ENCODE measurements at places on chromosomes 6 and 20. TPM values are rescaled to one million over a fixed set of nuclear protein-coding genes. Genes with fewer than 3 reads are reported as not detected.

DNA sequence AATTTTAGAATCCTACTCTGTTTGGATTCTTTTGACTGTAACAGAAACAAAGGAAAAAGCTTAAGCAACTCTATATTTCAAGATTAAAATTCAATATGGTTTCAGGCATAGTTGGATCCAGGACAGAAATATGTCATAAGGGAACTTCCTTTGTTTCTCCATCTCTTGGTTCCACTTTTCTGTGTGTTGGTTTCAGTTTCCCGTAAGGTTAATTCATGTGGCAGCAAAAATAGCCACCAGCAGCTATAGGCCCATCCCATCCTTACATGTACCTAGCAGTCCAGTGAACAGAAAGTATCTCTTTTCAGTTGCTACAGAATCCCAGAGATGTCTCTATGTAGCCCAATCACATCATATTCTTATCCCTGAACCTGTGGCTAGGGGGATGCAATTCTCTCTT is 8.8 kb upstream of the FAM8A1 start:
- H3K27me3 ChIP-seq = no peaks in the 10 kb centered on the region
- DNase-seq = peak; percentile 43
- H3K4me3 ChIP-seq = no peak overlapping the region

DNA sequence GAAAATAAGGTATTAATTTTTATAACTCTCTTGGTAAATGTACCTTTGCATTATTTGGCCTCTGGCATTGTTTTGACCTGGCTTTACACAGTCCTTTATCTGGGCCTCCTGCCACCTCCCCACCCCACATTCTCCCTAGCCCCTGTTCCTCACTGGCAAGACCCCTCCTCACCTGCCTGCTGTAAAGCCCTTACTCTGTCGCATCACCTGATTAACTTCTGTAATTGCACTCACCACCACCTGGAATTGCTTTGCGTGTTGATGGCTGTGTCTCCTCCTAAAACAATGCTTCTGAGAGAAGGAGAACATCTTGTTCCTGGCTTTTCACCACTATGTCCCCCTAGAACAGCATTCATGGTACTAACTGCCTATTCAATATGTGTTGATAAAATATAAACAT is 24.8 kb downstream of the SNX9 start:
- no peak overlapping the region for H3K4me3 ChIP-seq
- no peak overlapping the region for H3K27ac ChIP-seq
- no peaks in the 10 kb centered on the region for H3K27me3 ChIP-seq
- no peaks in the 10 kb centered on the region for H3K36me3 ChIP-seq

GRCh38 chr20:59823030-59823423 is 110.4 kb downstream of the SYCP2 start:
- H3K4me1 ChIP-seq = no peaks in the 10 kb centered on the region
- no peak overlapping the region for H3K27ac ChIP-seq
- H3K36me3 ChIP-seq = no peaks in the 10 kb centered on the region
- H3K27me3 ChIP-seq = peaks cover 6% of the 10 kb centered on the region

- no peaks in the 10 kb centered on the region for H3K27me3 ChIP-seq
- H3K36me3 ChIP-seq = peaks cover 6% of the 10 kb centered on the region
- DNase-seq = no peak
- H3K4me3 ChIP-seq = no peak overlapping the region
- peaks cover 5% of the 10 kb centered on the region for H3K4me1 ChIP-seq
Measured at GRCh38 chr6:34276881-34277762, 28.3 kb upstream of the SMIM29 start.

GRCh38 chr6:150978624-150979023 is 113.1 kb downstream of the MTHFD1L start:
- no peaks in the 10 kb centered on the region for H3K36me3 ChIP-seq
- no peaks in the 10 kb centered on the region for H3K4me1 ChIP-seq
- H3K27me3 ChIP-seq = no peaks in the 10 kb centered on the region
- H3K4me3 ChIP-seq = no peak overlapping the region

- H3K27me3 ChIP-seq = no peaks in the 10 kb centered on the region
- no peaks in the 10 kb centered on the region for H3K4me1 ChIP-seq
- no peak overlapping the region for H3K4me3 ChIP-seq
- no peak overlapping the region for H3K27ac ChIP-seq
- DNase-seq = no peak
- H3K36me3 ChIP-seq = no peaks in the 10 kb centered on the region
Measured at GRCh38 chr6:140817176-140817575, 1315.5 kb upstream of the GJE1 start.

DNA sequence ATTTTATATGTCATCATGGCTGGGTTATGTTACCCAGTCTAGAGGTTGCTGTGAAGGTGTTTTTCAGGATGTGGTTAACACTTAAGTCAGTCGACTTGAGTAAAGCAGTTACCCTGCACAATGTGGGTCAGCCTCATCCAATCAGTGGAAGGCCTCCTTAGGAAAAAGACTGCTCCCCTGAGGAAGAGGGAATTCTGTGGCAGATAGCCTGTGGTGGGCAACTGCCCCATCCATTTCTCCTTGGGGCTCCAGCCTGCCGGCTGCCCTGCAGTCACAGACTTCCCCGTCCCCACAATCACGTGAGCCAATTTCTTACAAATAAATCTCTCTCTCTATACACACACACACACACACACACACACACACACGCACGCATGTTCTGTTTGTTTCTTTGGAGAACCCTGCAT is 34.5 kb upstream of the MPC1 start:
- H3K36me3 ChIP-seq = no peaks in the 10 kb centered on the region
- peak overlapping the region; percentile 52 for H3K27ac ChIP-seq
- H3K27me3 ChIP-seq = no peaks in the 10 kb centered on the region
- H3K4me3 ChIP-seq = no peak overlapping the region
- peak; percentile 63 for DNase-seq

DNA sequence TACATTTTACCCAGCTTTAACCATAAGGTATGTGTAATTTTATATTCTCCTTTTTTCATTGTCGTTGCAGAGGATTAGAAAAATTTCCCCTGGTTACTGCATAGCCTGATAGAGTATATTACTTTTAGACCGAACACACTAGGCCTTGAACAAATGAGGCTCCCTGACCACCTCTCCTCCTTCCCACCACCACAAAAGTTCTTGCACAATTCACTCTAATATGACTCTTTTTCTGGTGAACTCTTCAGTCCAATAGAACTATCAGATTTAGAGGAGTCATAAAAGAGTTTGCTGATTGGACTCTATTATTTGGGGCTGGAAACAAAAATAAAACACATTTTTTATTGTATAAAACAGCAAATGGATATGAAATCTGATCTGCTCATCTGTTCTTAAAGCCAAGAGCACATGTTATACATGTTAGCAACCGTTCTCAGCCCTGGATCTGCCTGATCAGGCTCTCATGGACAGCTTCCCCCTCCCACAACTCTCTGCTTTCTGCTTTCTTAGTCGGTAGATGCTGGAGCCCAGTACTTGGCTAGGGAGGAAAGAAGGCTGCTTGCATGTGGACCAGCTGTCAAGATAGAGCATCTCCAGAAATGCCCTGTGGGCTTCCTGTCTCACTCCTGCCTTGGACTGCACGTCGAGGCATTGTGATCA is 83.5 kb downstream of the CD164 start:
- no peaks in the 10 kb centered on the region for H3K36me3 ChIP-seq
- no peak for DNase-seq
- H3K4me3 ChIP-seq = no peak overlapping the region
- peaks cover 2% of the 10 kb centered on the region for H3K4me1 ChIP-seq

- H3K36me3 ChIP-seq = peaks cover 20% of the 10 kb centered on the region
- H3K27me3 ChIP-seq = no peaks in the 10 kb centered on the region
- no peak for DNase-seq
- H3K27ac ChIP-seq = peak overlapping the region; percentile 49
- H3K4me3 ChIP-seq = no peak overlapping the region
Measured at GRCh38 chr6:111767752-111768430, 105.4 kb downstream of the FYN start.

DNA sequence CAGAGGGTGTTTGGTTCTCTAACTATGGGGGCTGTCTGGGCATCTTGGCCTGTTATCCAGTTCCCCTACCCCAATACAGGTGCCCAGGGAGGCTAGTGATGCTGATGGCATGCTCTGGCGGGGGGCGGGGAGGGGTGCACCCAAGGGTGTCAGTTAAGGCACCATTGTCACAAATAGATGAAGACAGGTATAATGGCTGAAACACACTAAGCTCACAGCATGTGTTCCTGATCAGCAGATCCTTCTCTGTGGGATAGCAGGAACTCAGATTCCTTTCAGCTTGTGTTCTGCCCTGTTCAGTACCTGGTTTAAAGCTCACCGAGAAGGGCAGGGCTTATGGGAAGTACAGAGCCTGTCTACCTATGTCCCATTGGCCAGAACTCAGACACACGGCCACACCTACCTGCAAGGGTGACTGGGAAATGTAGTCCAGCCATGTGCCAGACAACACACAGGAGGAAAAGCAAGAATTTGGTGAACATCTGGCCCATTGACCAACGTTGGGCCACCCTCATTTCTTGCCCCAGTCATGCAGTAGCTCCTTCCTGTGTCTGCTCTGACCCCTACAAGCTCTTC is 3.4 kb upstream of the RSPO4 start:
- DNase-seq = no peak
- H3K27ac ChIP-seq = no peak overlapping the region
- H3K27me3 ChIP-seq = peaks cover 26% of the 10 kb centered on the region
- H3K4me3 ChIP-seq = no peak overlapping the region

- no peaks in the 10 kb centered on the region for H3K4me1 ChIP-seq
- H3K27me3 ChIP-seq = no peaks in the 10 kb centered on the region
- H3K36me3 ChIP-seq = no peaks in the 10 kb centered on the region
- H3K4me3 ChIP-seq = no peak overlapping the region
- DNase-seq = no peak
- H3K27ac ChIP-seq = no peak overlapping the region
Measured at GRCh38 chr6:6384520-6384919, 64.1 kb upstream of the F13A1 start.

- H3K27me3 ChIP-seq = no peaks in the 10 kb centered on the region
- H3K4me1 ChIP-seq = no peaks in the 10 kb centered on the region
- H3K4me3 ChIP-seq = no peak overlapping the region
- H3K36me3 ChIP-seq = no peaks in the 10 kb centered on the region
Measured at GRCh38 chr6:118410001-118410400, 138.1 kb upstream of the PLN start.

- DNase-seq = no peak
- H3K4me1 ChIP-seq = no peaks in the 10 kb centered on the region
- H3K27ac ChIP-seq = no peak overlapping the region
Measured at GRCh38 chr6:87099472-87099871, 4.6 kb upstream of the CGA start.

GRCh38 chr6:4133941-4134838 is 1.2 kb downstream of the ECI2 start:
- peak overlapping the region; percentile 65 for H3K27ac ChIP-seq
- H3K36me3 ChIP-seq = peaks cover 33% of the 10 kb centered on the region
- H3K4me3 ChIP-seq = peak overlapping the region; percentile 78
- no peaks in the 10 kb centered on the region for H3K27me3 ChIP-seq
- H3K4me1 ChIP-seq = peaks cover 22% of the 10 kb centered on the region

GRCh38 chr6:168716581-168716980 is 275.6 kb downstream of the SMOC2 start:
- no peak overlapping the region for H3K4me3 ChIP-seq
- H3K27ac ChIP-seq = no peak overlapping the region
- H3K27me3 ChIP-seq = no peaks in the 10 kb centered on the region
- no peak for DNase-seq
- H3K4me1 ChIP-seq = no peaks in the 10 kb centered on the region

TP53INP2 gene
- 72.7 TPM for total RNA-seq

FAM162B gene
- total RNA-seq = not detected

ARFGEF3 gene
- total RNA-seq = not detected

BLCAP gene
- total RNA-seq = 59.4 TPM

CCDC170 gene
- not detected for total RNA-seq

CLVS2 gene
- not detected for total RNA-seq

WDR27 gene
- 22.0 TPM for total RNA-seq

All from CD4-positive, alpha-beta T cell (primary cell).